ENCODE measurements at places on chromosomes 12 and 14.

GRCh38 chr12:84131076-84131475, 781.5 kb downstream of the SLC6A15 start:
- peak; percentile 29 for DNase-seq

GRCh38 chr14:58912287-58912686, 274.5 kb downstream of the DACT1 start:
- no peak for DNase-seq

- no peak for DNase-seq
Measured at GRCh38 chr12:85278598-85279448, 1.2 kb upstream of the ALX1 start.

- DNase-seq: no peak
Measured at GRCh38 chr14:34220921-34221320, 241.1 kb downstream of the SPTSSA start.

GRCh38 chr12:85814071-85814470, 22.1 kb downstream of the RASSF9 start:
- DNase-seq: no peak

GRCh38 chr12:120620624-120621023, 19.8 kb upstream of the CABP1 start:
- DNase-seq: no peak

GRCh38 chr12:3409662-3410061, 81.3 kb upstream of the PRMT8 start:
- no peak for DNase-seq
